ENCODE measurements at places on chromosomes 7 and 10.

DNA sequence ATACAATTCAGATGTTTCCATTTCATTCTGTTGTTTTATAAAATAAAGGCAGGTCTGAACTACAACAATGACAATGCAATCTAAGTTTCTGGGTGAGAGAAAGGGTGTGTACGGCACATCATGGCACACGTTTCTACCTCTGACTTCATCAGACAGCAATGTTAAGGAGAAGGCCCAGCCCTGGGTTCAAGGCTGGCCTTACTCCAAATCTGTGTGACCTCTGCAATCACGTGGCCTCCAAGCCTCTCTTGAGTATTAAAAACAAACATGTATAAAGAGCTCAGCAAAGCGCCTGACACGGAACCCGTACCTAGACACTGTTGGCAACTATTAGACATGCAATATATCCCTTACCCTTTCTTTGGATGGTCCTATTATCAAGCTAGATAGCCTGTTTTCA, 114.1 kb downstream of the LARP4B start:
- DNase-seq, result no peak

DNA sequence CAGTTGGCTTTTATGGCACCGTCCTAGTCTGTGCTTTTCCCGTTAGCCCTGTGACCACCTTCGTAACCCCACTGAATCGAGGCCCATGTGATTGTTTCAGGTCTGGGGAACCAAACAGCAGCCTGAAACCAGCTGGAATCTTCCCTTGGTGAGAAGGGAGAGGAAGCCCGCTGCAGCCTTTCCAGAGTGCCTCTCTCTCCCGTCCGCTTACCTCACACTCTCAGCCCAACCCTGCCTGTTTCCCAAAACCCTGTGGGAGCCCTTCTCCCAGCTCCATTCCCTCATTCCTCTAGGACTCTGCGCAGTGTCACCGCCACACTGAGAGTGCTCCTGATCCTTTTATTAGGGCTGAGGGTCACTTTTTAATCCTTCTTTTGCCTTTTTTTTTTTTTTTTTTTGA, 139.6 kb downstream of the WDR37 start:
- DNase-seq, result no peak

DNA sequence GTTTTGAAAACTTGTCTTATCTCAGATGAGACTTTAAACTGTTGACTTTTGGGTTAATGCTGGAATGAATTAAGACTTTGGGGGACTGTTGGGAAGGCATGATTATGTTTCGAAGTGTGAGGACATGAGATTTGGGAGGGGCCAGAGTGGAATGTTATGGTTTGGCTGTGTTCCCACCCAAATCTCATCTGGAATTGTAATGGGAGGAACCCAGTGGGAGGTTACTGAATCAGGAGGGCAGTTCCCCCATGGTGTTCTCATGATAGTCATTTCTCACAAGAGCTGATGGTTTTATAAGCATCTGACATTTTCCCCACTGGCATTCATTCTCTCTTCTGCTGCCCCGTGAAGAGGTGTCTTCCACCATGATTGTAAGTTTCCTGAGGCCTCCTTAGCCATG, 13.8 kb upstream of the POT1 start:
- DNase-seq, result no peak

DNA sequence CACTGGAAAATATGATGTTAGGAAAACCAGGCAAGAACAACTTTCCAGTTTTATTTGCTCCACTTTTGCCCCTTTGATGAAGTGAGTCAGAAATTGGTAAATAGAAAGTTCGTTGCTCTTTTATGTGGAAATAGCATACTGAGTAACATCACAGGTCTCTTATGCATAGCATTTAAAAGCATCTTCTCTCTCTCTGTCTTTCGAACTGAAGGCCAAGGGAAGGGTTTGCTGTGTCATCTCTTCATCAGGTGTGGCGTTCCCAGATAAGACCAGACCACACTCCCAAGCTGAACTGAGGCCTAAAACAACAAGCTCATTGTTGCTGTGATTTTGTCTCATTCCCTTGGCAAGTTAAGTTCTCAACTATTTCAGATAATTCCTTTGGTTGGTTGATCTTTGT, 131.8 kb upstream of the GRB10 start:
- no peak for DNase-seq

GRCh38 chr7:151615784-151616183, 96.1 kb upstream of the RHEB start:
- no peak for DNase-seq

All from Panc1 (cell line).